Stimulated activated CD8-positive, alpha-beta memory T cell treated with anti-CD3 and anti-CD28 coated beads, Interleukin-7, amount 100 ng/mL, for 24 hours (primary cell): ENCODE measurements at places on chromosomes 12 and 14.

DNA sequence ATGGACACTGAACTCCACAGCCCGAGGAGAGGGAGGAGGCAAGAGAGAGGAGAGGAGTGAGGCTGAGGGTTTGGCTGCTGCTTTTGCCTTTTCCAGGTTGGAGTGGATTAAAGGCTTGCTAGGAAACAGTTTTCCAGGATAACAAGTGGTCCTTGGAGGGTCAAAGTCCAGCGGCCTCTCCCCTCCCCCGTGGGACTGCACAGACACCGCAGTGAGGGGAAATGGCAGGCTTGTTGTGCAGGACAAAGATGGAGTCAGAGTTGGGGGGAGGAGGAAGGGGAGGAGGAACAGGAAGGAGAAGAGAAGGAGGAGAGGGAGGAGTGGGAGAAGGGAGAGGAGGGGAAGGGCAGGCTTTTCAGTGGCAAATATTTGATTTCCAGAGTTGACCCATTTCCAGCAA lies 245.5 kb downstream of the RBM19 start:
- no peak for DNase-seq

DNA sequence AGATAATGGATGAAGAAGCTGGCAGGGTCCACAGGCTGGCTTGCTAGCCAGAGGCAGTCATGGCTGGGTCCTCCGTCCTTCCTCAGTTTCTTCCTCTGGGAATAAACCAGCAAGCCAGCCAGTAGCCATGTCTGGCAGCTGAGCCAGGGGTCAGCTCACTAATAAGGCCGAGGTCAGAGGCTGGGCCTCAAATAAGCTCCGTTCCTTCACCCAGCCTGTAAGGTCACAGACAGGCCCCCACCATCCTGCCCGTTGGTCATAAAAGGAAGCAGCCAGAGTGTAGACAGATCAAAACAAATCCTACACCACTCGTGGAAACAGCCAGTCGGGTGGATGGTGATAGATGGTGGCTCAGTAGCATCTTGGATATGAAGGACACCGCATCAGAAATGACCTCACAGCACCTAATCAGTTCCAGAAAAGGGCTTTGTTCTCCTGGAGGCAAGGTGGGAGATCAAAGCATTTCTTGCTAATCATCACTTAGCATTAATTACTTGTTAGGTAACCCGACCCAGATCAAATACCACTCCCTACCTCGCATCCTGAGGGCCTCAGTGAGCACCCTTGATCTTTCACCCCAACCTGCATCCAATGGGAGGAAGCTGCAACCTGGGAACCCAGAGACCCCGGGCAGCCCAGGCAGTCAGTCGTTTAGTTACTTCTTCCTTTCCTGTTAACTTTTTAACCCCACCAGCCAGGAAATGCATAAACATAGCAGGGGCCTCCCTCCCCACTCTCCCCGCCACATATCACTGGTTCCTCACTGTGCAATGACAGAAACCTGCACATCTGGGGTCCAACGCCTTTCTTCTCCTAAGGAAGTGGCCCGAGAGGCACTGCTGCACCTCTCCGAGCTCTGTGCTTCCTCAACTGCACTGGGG lies 90.2 kb downstream of the KDM2B start:
- no peak for DNase-seq

- no peak for DNase-seq
Measured at GRCh38 chr14:102297436-102298170, 7.4 kb downstream of the MOK start.

DNA sequence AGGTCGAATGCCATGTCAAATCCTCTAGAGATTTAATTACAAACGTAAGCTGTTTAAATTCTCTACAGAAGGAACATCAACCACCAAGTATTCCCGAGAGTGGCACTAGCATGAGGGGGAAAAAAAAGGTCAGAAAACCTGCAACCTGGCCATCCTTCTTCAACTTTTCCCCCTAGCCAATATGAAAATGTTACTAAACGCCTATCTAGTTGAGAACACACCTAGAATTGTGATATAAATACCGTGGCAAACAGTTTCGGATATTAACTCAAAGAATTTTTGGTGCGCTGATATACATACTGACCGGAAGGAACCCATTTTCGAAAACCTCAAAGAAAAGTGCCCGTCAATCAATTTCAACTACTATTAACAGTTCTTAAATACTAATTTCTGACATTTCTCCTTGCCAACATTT lies 1.8 kb downstream of the HNRNPC start:
- DNase-seq = no peak

DNA sequence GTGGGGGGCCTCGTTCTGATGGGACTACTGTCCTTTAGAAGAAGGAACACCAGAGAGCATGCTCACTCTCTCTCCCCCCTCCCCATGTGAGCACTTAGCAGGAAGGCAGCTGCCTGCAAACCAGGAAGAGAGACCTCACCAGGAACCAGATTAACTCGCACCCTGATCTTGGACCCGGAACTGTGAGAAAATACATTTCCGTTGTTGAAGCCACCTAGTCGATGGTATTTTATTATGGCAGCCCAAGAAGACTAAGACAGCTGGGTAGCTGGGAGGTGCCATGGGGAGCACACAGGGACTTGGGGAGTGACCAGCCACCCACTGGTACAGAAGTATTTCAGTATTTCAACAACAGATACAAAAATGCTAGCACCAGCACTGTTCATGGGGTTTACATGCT lies 59.0 kb downstream of the VCPKMT start:
- no peak for DNase-seq

GRCh38 chr14:89926694-89927093 lies 27.8 kb downstream of the EFCAB11 start:
- no peak for DNase-seq

- DNase-seq = no peak
Measured at GRCh38 chr12:104320627-104321024, 17.1 kb downstream of the EID3 start.

GRCh38 chr12:63989301-63989845 lies 144.9 kb downstream of the SRGAP1 start:
- DNase-seq = no peak

- DNase-seq = no peak
Measured at GRCh38 chr14:97930166-97930565, 1133.0 kb downstream of the VRK1 start.

- no peak for DNase-seq
Measured at GRCh38 chr12:115464111-115464581, 780.2 kb upstream of the TBX3 start.

- DNase-seq = no peak
Measured at GRCh38 chr12:131460520-131460919, 250.4 kb upstream of the SFSWAP start.

- DNase-seq = no peak
Measured at GRCh38 chr14:19801118-19801464, 2.5 kb upstream of the OR4N2 start.

DNA sequence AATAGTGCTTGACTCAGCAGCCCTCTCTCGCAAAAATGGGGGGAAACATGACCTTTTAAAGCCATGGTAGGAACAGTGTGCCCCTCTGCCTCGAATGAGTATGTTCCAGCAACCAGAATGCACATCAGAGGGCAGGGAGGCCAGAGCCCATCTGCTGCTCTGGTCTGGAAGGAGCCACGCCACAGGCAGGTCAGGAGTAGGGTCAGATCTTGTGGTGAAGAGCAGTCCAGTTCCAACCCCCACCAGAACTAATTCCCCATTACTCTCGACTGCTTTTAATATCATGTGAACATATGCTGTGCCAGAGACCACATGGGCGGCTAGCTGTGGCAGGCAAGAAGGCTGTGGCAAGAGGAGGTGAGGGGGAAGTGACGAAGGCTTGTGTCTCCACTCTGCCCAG lies 34.6 kb upstream of the TMX1 start:
- DNase-seq = no peak

- DNase-seq = no peak
Measured at GRCh38 chr14:53127151-53127550, 26.0 kb downstream of the DDHD1 start.

GRCh38 chr12:22709292-22709691 lies 84.3 kb downstream of the ETNK1 start:
- DNase-seq = no peak

GRCh38 chr12:2575245-2575644 lies 219.5 kb upstream of the FKBP4 start:
- no peak for DNase-seq
